Activated T-cell treated with anti-CD3 and anti-CD28 coated beads for 1 hour (primary cell): ENCODE measurements at places on chromosomes 3 and 15.
A peak's percentile ranks its signal among the peaks of the same experiment; 100 is the strongest.

- no peak for DNase-seq
Measured at GRCh38 chr3:10528046-10528445, 22.7 kb upstream of the ATP2B2 start.

DNA sequence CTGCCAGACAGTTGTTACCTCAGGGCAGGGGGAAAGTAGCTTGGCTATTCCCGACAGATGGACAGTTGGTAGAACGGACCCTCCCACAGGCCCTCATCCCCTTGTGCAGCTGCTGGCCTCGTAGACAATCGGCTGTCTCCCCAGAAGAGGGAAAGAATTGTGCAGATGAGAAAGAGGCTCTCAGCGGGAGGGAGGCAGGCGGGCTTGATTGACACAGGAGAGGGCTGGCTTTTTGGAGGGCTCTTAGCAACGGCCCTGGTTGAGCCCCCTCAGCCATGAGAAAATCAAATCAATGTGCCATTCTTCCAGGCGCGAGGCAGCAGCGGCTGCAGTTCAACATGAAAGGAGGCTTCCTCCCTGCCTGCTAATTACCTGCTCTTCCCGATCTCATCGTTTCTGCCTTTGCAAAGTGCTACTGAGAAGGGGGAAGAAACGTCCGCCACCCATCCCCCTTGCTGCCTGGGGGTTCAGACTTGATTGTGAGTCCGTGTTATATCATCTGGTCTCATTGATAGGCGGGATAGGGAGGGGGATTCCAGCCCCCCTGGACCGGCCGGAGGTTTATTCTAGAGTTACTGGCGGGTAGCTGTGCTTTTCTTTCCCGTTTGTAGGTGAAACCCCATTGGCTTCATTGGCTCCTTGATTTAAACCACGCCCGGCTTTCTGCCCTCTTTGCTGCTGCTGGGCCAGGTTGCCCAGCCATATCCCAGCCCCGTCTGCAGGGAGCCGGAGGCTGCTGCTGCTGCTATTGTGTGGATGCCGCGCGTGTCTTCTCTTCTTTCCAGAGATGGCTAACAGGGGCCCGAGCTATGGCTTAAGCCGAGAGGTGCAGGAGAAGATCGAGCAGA lies at the start of gene TAGLN3:
TSS of gene TAGLN3 (plus strand) at position 287 of the 848 bp plus-strand sequence. CDS start at position 788, 501 bp downstream.
- no peak for DNase-seq

- no peak for DNase-seq
Measured at GRCh38 chr3:64627471-64628321, 60.1 kb downstream of the ADAMTS9 start.

GRCh38 chr3:71063773-71064290 lies 519.7 kb downstream of the FOXP1 start:
- DNase-seq: peak; percentile 31

DNA sequence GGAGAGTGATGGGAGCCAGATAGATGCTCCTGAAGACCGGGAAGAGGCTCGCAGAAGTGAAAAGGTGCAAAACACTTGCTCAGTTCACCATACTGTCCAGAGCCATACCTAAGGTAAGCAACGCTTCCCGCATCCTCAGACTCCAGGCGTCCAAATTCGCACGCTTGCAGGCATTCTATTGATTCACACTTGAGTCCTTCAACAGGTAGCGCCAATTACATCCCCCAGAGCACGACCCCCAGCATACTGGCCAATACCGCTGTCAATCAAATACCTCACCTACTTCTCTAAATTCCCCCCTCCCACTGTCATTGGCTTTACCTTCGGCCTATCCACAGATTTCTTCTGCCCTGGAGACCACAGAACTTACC lies 361 bp upstream of the STXBP5L start:
- DNase-seq: no peak

GRCh38 chr3:52123106-52123725 lies 31.0 kb downstream of the POC1A start:
- peak; percentile 66 for DNase-seq

GRCh38 chr15:75067123-75067830 lies 43.9 kb downstream of the PPCDC start:
- DNase-seq: no peak

DNA sequence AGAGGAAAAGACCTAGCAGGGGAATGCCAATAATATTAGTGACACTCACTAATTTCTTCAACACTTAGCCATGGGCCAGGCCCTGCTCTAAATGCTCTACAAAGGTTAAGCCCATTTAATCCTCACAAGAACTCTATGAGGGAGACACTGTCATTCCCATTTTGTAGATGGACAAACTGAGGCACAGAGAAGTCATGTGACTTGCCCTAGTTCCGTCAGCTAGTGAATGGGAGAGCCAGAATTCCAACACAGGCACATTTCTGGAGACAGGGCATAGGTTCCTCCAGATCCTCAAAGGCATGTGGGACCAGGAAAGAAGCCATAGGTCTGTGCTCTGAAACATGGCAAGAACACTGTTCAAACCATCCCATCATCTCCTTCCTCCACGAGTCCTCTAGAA lies 31.5 kb downstream of the LOXL1 start:
- DNase-seq: no peak

GRCh38 chr3:42497009-42497731 lies 5.3 kb upstream of the VIPR1 start:
- no peak for DNase-seq

- no peak for DNase-seq
Measured at GRCh38 chr3:141525814-141526213, 39.0 kb downstream of the RASA2 start.

GRCh38 chr3:111852540-111852939 lies 6.5 kb upstream of the PHLDB2 start:
- no peak for DNase-seq

DNA sequence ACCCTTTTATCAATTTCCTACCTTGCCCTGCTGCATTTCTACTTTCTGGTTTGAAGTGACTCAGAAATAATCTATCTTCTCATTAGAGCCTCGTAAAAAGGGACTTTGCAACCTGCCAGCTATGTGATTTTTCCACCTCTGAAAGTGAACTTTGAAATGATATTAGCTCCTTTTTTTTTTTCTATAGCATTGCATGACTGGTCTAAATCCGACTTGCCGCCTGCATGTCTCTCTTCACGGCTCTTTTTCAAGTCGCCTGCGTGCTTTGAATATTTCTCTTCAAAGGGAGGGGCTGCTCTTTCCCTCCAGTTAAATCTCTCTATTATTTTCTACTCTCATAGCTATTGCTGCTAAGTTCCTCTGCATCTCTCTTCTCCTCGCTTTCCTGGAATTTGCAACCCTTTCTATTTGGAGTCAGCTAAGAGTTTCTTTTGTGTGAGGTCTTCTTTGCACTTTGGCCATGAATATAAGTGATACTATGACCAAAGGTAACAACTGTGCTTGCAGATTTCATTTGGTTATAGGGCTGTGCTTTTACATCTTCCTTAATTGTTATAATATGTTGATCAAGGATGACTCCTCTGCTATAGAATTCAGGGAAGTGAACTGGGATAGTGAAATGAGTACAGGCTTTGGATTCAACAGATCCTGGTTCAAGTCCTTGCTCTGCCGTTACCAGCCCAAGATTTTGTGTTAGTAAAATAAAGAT lies 541.1 kb downstream of the AGBL1 start:
- no peak for DNase-seq

DNA sequence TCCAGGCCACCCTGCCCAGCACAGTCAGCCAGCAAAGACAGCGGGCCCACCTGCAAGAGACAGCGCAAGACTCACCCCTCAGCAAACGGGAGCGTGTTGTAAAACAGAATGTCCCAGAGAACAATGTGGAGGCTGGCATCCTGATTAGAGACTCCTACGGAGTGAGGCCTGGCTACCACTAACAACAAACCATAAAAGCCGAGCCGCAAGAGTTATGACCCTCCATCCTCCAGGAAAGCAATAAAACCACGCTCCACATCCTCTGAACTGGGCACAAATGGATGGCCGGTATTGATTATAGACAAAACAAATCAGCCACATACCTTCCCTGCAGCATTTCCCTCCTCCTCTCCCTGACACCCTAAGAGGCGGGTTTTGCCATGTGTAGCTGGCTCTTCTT lies 75.8 kb upstream of the LIPC start:
- DNase-seq: no peak

- no peak for DNase-seq
Measured at GRCh38 chr3:177221744-177222143, 24.5 kb upstream of the TBL1XR1 start.

GRCh38 chr15:70186152-70186551 lies 88.4 kb upstream of the TLE3 start:
- DNase-seq: no peak
